ENCODE measurements at places on chromosomes 16 and 17.

DNA sequence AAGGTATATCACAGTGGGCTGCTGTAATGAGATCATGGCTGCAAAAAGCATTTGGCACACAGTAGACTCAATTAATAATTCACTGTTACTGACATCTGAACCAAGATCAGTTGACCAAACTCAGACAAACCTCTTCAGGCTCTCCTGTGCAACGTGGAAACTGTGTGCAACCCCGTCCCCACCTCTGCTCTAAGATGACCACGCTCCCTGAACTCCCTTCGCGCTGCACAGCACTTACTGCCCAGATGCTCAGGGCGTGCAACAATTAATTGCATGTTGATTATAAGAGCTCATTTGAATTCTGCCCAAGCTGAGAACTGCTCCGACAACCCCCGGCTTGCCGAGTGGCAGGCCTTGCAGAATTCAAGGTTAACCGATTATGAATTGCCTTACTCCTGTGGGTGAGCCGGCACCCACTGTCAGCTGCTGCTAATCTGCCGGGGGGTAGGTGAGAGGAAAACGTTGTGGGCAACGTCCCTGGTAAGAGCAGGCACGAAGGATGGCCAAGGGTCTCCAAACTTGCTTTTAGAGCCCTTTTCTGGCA is 1.3 kb upstream of the GSG1L start:
- DNase-seq: no peak

GRCh38 chr17:18344021-18344420 is 19.3 kb downstream of the SHMT1 start:
- no peak for DNase-seq

GRCh38 chr16:10668322-10669045 is 26.2 kb downstream of the TEKT5 start:
- no peak for DNase-seq

DNA sequence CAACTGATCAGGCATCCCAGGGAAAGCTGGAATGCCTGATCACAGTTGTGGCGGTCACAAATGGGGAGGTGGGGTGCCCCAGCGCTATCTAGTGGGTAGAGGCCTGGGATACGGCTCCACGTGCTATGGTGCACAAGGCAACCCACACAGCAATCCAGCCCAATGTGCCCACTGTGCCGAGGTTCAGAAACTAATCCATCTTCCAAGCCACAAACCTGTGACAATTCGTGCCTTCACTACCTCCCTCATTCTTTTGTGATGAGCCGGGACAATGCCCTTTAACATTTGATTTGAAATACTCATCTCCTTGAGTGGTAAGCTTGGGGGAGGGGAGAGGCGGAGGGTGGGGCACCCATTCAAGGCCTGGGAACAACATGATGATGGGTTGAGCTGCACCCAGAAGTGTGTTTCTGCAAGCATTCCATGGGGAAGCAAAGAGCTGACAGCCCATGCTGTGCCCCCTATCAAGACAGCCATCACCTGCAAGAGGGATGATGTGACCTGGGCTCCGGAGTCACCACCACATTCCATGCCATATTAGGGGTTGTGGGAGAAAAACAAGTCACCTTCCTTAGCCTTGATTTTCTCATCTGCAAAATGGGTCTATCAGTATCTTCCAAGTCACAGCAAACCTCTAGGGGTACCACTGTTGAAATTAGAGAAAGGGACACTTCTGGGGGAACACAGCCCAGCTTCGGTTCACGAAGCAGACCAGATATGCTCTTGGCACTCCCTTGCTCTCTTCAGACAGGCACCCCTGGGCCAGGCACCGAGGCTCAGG is 3.7 kb downstream of the ELOB start:
- no peak for DNase-seq

DNA sequence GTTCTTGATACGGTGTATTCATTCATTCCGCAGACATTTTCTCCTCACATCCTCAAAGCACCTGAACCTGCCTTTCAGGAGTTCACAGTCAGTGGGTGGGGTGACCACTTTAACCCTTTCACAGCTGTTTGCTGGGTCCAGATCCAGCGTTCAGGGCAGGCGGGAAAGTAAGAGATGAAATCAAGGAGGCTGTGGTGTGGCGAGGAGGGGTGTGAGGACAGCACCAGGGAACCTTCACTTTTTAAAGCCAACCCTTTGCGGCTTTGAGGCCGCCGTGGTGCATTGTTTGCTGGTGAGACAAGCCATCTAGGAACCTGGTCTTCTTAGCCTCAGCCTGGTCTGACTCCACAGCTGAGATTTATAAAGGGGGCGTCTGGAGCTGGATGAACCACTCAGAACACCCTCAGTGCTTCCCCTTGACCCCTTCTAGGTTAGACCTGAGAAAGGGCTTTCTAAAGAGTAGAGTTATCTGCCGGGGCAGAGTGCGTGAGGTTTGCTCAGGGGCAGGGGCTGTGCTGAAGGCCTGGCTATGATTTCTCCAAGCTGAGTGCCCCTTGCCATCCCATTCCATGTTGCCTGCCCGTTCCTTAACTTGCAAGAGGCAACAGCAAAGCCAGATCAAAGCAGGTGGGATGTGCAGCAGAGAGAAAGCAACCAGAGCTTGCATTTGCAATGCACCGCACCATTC is 933 bp downstream of the CCR7 start:
- DNase-seq: no peak

GRCh38 chr16:28188085-28188916 is 23.5 kb downstream of the XPO6 start:
- DNase-seq: no peak

GRCh38 chr17:82603981-82604448 is 44.2 kb downstream of the WDR45B start:
- peak; percentile 89 for DNase-seq

DNA sequence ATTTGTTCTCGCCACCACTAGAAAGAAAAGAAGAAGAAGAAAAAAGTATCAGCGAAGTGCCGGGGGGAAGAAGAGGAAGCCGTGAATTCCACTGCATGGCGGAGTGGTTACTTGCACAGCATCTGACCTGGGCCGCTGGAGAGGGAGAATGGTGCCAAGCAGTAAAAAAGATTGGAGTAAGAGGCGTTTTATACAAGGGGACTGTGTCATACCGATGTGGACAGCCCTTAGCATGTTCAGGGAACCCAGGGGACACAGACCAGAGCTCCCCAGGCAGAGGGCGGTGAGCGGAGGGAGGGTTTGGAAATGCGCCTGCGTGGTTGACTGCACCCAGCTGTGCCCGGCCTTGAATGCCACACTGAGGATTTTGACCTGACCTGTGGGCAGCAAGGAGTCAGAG is 52.8 kb downstream of the PLXDC1 start:
- DNase-seq: peak; percentile 38

DNA sequence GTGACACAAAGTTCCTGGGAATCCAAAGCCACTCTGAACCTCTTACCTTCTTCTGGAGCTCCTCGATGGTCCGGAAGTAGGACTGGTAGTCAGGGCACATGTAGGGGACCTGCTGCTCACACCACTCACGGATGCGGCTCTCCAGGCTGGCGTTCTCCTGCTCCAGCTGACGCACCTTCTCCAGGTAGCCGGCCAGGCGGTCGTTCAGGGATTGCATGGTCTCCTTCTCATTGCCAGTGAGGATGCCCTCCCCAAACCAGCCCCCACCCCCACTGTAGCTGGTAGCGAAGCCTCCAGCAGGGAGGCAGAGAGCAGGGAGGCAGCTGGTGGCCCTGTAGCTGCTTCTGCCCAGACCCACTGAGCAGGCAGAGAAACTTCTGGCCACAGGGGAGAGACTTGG is 370 bp downstream of the KRT35 start:
- DNase-seq: no peak

- peak; percentile 22 for DNase-seq
Observed at GRCh38 chr17:73474370-73474988, 162.7 kb upstream of the CDC42EP4 start.

DNA sequence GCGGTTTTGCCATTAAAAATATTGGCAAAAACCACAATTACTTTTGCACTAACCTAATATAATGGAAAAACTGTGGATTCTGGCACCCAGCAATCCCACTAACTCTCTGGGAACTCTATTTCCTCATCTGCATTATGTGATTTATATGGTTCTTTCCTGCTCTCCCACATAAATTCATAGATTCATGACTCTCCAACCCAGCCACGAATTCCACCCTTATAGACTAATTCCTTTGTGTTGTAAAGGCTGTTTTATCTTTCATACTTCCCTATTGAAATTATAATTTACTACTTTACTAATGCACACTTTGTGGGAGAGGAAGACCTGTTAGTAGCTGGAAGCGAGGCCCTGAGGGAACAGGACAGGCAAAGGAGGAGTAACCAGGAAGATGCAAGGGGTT is 88.4 kb upstream of the GNAO1 start:
- no peak for DNase-seq

- DNase-seq: no peak
Observed at GRCh38 chr17:73657473-73658116, 13.3 kb upstream of the SDK2 start.

DNA sequence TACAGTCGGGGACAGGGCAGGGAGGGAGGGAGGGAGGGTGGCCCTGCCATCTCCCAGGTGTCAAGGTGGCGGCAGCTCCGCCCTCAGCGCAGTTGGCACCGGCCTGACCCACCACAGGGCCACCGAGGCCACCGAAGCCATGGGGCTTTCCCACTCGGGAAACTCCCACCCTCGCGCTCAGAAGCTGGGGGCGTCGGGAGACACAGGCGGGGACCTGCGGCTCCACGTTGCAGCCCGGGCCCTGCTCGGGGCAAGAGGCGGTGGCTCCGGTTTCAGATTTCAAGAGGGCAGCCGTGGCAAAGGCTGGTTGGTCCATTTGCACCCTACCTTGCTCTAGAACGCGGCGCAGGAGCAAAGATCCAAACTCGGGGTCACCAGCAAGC is 544 bp downstream of the CYB561 start:
- no peak for DNase-seq

- DNase-seq: no peak
Observed at GRCh38 chr17:17985555-17985954, 12.9 kb downstream of the DRC3 start.
